ENCODE measurements at places on chromosomes 12 and 14. TPM values are rescaled to one million over a fixed set of nuclear protein-coding genes. Genes with fewer than 3 reads are reported as not detected.

Gene SMIM10L1
- 5.7 TPM for total RNA-seq

Gene SYNE3
- 58.1 TPM for total RNA-seq

Gene LRTM2
- not detected for total RNA-seq

Gene IKZF4
- 1.2 TPM for total RNA-seq

Gene CCDC88C
- not detected for total RNA-seq

Gene SDSL
- total RNA-seq, result 3.9 TPM

Gene ARHGAP9
- under 0.01 TPM for total RNA-seq

Gene ZBTB42
- total RNA-seq, result 2.5 TPM

Gene ZFHX2
- total RNA-seq, result 0.73 TPM

Gene AQP6
- not detected for total RNA-seq

Gene MYH6
- not detected for total RNA-seq

Gene PLCZ1
- not detected for total RNA-seq

Gene SERPINA10
- not detected for total RNA-seq

Gene FGF23
- not detected for total RNA-seq

Gene CD163
- under 0.01 TPM for total RNA-seq

All from subcutaneous preadipocyte (primary cell).